Chondrocyte (in vitro differentiated cells): ENCODE measurements at places on chromosomes 11 and 22. TPM values are rescaled to one million over a fixed set of nuclear protein-coding genes. Genes with fewer than 3 reads are reported as not detected.

PGGHG gene
- total RNA-seq: 35.6 to 49.5 TPM (median 49.4 TPM) in 3 replicates

CALCB gene
- not detected in 3 replicates for total RNA-seq

ADORA2A gene
- 2.3 to 3.6 TPM (median 2.4 TPM) in 3 replicates for total RNA-seq

ELF5 gene
- not detected in 3 replicates for total RNA-seq

C1QTNF5 gene
- total RNA-seq: 16.2 to 67.2 TPM (median 67.1 TPM) in 3 replicates

USP47 gene
- total RNA-seq: 44.4 to 54.8 TPM (median 47.8 TPM) in 3 replicates

KCNA4 gene
- not detected in 3 replicates for total RNA-seq

CDC42EP1 gene
- total RNA-seq: 155 to 167 TPM (median 156 TPM) in 3 replicates

APIP gene
- 13.3 to 16.8 TPM (median 13.3 TPM) in 3 replicates for total RNA-seq

ARHGAP42 gene
- total RNA-seq: 15.0 to 16.1 TPM (median 15.1 TPM) in 3 replicates

AMOTL1 gene
- total RNA-seq: 45.6 to 70.2 TPM (median 47.2 TPM) in 3 replicates

SLC22A12 gene
- not detected in 3 replicates for total RNA-seq

SLC25A18 gene
- not detected in 3 replicates for total RNA-seq

DENND6B gene
- 7.7 to 8.8 TPM (median 8.1 TPM) in 3 replicates for total RNA-seq

OR8D4 gene
- total RNA-seq: not detected in 3 replicates
